ENCODE measurements at places on chromosomes 5 and 9.
A peak's percentile ranks its signal among the peaks of the same experiment; 100 is the strongest.

GRCh38 chr9:132078699-132079356 is 839 bp downstream of the MED27 start:
- ATAC-seq, result peak; percentile 35

DNA sequence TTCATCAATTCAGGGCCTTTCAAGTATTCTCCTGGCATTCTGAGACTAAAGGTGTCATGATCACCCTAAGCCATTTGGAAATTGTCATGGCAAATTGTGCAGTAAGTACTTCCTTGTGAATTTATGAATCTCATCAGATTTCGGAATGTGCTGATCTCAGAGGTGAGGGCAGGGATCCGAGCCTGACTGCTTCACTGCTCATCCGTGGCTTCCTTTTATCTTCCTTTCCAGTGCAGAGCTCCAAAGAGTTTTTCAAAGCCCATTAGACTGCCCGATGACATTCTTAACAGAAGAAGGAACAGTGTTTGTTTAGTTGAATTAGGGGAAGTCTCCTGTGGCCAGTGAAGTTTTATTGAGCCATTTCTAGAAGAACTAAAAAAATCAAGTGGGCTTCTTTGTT is 182.8 kb upstream of the GDNF start:
- ATAC-seq, result no peak

DNA sequence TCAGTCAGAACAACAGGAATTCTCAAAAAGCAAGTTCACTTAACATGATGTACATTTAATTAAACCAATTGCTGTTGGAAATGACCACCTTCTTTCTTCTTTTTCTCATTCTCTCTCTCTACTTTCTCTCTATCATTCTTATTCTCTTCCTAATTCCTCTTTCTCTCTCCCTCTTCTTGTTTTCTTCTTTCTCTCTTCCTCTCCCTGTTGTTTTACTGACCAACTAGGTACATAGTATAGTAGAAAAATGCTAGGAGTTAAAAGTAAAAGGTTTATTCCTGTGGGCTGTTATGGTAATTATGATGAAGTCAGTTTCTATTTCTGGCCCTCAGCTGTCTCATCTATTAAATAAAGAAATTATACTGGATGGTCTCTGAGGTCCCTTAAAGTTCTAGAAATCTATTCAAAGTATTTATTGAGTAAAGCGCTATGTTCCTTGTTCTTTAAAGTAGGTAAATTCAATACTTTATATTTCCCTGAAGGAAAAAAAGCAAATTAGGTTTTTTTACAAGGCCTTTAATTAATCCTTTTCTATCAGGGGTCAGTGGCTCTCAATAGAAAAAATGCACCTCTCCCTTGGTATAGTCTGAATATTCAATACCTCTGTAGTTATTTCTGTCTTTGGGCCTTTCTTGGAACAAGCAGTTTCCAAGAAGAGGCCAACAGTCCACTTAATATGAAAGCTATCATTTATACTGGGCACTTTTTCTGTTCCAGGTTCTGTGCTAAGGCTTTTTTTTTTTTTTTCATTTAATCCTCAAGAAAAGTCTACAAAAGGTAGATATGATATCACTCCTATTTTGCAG is 102.3 kb upstream of the SLC30A5 start:
- no peak for ATAC-seq

- ATAC-seq, result no peak
Measured at GRCh38 chr9:8730618-8731017, 931.0 kb upstream of the DMAC1 start.

DNA sequence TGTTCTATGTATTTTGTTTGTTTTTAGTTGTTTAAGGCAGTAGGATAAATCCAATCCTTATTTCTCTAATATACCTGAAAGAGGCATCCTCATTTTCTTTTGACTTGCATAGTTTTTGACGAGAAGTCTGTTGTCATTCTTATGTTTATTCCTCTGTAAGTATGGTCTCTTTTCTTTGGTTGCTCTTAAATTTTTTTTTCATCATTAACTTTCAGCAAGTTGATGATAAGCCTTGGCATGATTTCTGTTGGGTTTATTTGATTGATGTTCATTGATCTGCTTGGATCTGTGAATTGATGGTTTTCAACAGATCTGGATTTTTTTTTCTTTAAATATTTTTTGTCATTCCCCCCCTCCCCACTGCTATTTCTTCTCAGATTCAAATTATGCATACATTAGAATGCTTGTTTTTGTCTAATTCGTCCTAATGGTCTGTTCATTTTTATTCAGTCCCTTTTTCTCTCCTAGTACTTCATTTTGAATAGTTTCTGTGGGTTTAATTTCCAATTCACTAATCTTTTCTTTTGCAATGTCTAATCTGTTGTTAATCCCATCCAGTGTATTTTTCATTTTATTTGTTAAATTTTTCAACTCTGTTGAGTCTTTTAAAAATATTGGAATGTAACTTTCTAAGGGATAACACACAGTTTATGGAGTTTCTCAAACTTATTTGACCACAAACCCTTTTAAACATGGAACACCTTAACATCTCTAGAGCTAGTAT is 495.9 kb downstream of the CSNK1G3 start:
- ATAC-seq, result no peak

Measured in motor neuron (in vitro differentiated cells).